ENCODE measurements at places on chromosomes 11 and 22. TPM values are rescaled to one million over a fixed set of nuclear protein-coding genes. Genes with fewer than 3 reads are reported as not detected.

Gene RAB39A
- 0.30 TPM for polyA plus RNA-seq

Gene ASRGL1
- polyA plus RNA-seq = 21.9 TPM

Gene NPTXR
- 1.5 TPM for polyA plus RNA-seq

Gene GNG3
- 0.05 TPM for polyA plus RNA-seq

Gene PHOX2A
- not detected for polyA plus RNA-seq

Gene SEPTIN5
- polyA plus RNA-seq = 11.8 TPM

Gene MMP27
- polyA plus RNA-seq = not detected
